IMR-90 (cell line): ENCODE measurements at places on chromosomes 4 and X. TPM values are rescaled to one million over a fixed set of nuclear protein-coding genes. Genes with fewer than 3 reads are reported as not detected.

The RPL10 gene
- 4,696 and 7,467 TPM in 2 replicates for polyA plus RNA-seq

The GIMD1 gene
- polyA plus RNA-seq, result 0.07 TPM in 1 of 2 replicates, not detected in the other

The PCDH18 gene
- polyA plus RNA-seq, result 39.6 and 41.3 TPM in 2 replicates

The MAP3K15 gene
- 0.10 and 0.13 TPM in 2 replicates for polyA plus RNA-seq

The SPACA5 gene
- not detected in 2 replicates for polyA plus RNA-seq
